Brain microvascular endothelial cell (primary cell): ENCODE measurements at places on chromosomes 12 and 14.

DNA sequence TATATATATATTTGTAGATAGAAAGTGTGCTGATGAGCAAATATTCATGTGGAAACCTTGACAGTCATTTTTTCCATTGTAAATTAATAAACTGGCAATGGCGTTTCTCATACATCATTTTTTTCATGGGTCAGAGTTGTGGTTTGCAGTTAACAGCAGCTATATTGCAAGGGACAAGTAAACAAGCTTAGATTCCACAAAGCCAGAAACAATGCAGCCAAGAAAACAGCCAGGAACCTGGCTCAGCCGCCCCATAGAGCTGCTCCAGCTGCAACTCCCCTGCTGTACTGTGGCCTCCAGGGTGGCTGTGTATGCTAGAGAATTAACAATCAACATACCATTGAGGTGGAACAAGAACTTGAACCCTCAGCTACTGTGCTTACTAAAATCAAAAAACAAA lies 298.2 kb downstream of the TMEM132D start:
- peak; percentile 73 for DNase-seq

DNA sequence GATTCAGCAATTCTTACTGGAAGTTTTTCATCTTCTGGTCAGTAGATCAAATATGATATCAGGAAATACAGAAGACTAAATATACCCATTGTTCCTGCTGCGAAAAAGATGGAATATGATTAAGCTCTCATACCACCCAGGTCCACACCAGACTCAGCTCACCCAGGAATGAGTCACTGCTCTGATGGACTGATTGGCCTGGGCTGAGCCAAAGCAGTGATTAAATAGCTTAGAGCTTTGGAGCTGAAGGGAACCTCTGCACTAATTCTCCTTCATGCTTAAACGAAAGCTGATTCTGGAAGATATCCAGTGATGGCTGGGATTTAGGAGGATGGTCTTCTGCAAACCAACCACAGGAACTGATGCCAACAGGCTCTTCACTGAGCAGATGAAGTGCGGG lies 62.0 kb upstream of the SYT1 start:
- peak; percentile 90 for DNase-seq

DNA sequence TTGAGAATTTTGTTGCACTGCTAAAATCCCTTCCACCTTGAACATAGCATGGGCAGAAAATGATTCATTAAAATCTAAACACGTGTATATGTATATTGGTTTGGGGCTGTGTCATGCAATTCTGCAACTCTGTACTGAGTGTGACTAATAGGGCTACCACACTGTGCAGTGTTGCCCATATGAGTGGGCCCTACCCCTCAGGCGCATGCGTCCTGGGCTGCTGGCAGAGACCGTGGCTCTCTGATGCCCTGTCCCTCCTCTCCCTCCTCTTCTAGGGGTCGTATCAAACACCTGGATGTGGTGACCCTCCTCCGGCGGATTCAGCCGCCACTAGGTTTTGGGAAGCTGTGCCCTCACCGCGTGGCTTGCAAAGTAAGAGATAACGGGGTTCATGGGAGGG lies 128.4 kb upstream of the FKBP4 start:
- DNase-seq, result no peak

DNA sequence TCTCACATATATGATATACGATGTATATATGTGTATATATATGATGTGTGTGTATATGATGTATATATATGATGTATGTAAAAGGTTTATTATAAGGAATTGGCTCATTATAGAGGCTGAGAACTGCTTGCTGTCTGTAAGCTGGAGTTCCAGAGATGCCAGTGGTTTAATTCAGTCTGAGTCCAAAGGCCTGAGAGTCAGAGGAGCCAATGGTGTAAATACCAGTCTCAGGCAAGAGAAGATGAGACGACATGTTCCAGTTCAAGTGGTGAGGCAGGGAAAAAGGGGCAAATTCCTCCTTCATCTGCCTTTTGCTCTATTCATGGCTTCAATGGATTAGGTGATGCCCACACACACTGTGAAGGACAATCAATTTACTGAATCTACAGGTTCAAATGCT lies 17.1 kb upstream of the STYK1 start:
- no peak for DNase-seq

- peak; percentile 78 for DNase-seq
Observed at GRCh38 chr14:20610002-20610765, 19.0 kb upstream of the RNASE12 start.
